SJSA1 (cell line): ENCODE measurements at places on chromosomes 11 and 22.

DNA sequence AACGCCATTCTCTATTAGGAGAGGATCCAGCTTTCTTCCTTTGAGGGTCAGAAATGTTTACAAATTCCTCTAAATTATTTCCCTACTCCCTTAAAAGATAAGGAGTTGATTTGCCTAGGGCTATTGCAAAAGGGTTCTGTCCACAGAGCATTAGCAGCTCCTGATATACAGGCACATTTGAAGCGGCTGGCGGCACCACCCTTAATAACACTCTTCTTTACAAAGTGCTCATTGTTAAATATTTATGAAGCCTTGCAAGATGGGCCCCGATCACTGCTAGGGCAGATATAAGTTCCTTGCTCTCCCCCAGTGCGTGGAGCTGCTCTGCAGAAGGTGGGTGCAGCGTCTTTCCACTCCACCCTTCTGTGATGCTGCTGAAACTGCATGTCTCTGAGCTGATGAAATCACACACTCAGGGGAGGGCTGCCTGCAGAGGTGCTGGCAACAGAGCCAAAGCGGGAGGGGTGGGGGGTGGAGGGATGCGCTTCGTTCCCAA lies 116.7 kb upstream of the NTM start:
- H3K27ac ChIP-seq: no peak overlapping the region
- H3K4me3 ChIP-seq: no peak overlapping the region
- no peaks in the 10 kb centered on the region for H3K36me3 ChIP-seq
- DNase-seq: no peak

- H3K27me3 ChIP-seq: no peaks in the 10 kb centered on the region
- no peaks in the 10 kb centered on the region for H3K36me3 ChIP-seq
- H3K27ac ChIP-seq: no peak overlapping the region
- H3K4me3 ChIP-seq: no peak overlapping the region
- H3K4me1 ChIP-seq: no peaks in the 10 kb centered on the region
- DNase-seq: no peak
Observed at GRCh38 chr11:28849053-28849452, 740.9 kb downstream of the METTL15 start.

GRCh38 chr22:36659762-36660509 lies 43.6 kb downstream of the CACNG2 start:
- peaks cover 26% of the 10 kb centered on the region for H3K27me3 ChIP-seq
- DNase-seq: peak; percentile 98
- H3K4me3 ChIP-seq: peak overlapping the region; percentile 18
- no peaks in the 10 kb centered on the region for H3K36me3 ChIP-seq

DNA sequence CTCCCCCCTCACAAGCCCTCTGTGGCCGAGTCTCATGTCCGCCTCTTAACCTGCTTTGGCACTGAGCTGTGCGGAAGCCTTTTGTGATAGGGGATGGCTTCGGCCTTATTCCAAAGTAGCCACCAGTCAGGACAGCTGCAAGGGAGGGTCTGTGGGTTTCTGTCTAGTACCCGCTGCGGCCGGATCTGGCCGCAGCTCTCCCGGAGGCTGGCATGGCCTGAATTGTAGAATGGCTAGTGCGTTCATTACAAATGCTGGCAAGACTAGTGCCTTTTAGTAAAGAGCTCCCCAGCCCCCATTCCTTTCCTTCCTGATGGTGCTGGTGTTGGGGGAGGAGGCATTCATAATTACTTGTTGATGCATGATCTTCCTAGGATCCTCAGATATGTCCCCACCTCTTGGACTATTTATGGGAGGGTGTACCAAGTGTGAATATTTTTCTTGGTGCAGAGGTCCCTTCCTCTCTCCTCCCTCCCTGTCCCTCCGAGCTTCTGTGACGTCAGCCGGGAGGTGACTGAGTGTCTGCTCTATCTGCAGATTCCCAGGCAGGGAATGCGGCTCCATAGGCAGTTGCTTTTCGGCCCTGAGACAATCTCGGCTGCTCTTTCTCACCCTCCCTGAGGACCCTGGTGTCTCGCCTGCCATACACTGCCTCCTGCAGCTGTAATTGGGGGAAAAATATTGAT lies 108.7 kb upstream of the E2F8 start:
- no peak for DNase-seq
- H3K27me3 ChIP-seq: peaks cover 32% of the 10 kb centered on the region
- H3K27ac ChIP-seq: no peak overlapping the region
- no peak overlapping the region for H3K4me3 ChIP-seq
- H3K36me3 ChIP-seq: no peaks in the 10 kb centered on the region

- H3K4me3 ChIP-seq: no peak overlapping the region
- peak; percentile 25 for DNase-seq
- peaks cover 3% of the 10 kb centered on the region; the same call in 1 of the 2 replicates for H3K27me3 ChIP-seq
- H3K4me1 ChIP-seq: no peaks in the 10 kb centered on the region
- no peak overlapping the region for H3K27ac ChIP-seq
- no peaks in the 10 kb centered on the region for H3K36me3 ChIP-seq
Observed at GRCh38 chr11:32172848-32173834, 82.3 kb downstream of the RCN1 start.

GRCh38 chr22:43171607-43172006 lies 15.3 kb downstream of the TTLL12 start:
- H3K27me3 ChIP-seq: no peaks in the 10 kb centered on the region
- no peak overlapping the region for H3K27ac ChIP-seq
- no peaks in the 10 kb centered on the region for H3K4me1 ChIP-seq
- no peak for DNase-seq

DNA sequence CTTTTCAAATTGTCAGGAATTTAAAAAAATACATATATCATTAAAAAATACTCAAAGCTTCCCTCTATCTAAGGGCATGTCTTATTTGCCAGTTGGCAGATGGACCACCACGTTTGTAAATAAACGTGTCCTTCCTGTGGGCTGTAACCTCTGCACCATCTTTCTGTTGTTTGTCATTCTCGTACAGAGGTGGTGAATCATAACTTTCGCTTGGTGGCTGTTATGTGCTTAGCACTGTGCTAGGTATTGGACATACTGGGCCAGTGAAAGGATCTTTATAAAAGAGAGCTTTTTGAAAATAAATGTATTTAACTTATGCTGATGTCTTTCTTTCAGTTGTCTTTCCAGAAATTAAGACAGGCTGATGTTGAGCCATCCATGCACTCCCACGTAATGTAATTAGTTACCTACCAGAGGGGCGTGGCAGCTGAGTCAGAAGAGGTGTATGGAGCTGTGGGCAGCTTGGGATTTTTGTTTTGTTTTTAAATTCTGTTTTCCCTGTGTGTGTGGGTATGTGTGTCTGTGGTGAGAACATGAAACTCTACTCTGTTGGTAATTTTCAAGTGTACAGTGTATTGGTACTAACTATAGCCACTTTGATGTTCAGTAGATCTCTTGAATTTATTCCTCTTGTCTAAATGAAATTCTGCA lies 62.7 kb downstream of the TECTA start:
- no peaks in the 10 kb centered on the region for H3K4me1 ChIP-seq
- no peak for DNase-seq
- H3K36me3 ChIP-seq: no peaks in the 10 kb centered on the region
- H3K27ac ChIP-seq: no peak overlapping the region
- H3K27me3 ChIP-seq: no peaks in the 10 kb centered on the region

DNA sequence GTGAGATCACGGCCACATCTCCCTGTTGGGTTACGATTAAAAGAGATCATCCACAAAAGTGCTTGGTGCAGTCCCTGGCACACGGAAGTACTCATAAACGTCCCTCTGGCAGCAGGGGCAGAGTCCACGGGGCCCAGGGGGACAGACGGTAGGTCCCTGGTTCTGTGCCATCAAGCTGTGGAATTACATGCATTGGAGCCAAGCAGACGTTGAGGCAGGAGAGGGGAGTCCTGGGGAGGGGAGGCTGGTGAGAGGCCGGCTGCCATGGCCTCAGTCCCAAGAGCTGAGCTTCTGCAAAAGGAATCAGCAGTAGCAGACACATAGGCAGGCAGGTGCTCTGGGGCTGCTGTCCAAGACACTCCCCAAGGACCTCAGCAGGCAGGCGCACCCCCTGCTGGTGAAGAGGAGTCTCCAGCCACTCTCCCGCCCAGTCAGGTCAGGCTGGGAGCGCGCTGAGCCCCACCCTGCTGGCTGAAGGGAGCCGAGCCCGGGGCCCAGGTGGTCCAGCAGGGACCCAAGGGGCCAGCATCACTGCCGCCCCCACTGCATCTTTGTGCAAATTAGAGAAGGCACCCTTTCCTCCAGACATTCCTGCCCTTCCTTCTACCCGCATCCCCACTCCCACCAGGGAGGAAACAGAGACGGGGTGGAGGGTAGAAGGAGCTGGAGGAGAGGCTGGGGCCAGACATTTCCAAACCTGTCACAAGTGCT lies 7.6 kb upstream of the KCTD17 start:
- peaks cover 8% of the 10 kb centered on the region; the same call in 1 of the 2 replicates for H3K27me3 ChIP-seq
- H3K4me1 ChIP-seq: no peaks in the 10 kb centered on the region
- no peak overlapping the region for H3K27ac ChIP-seq

- H3K36me3 ChIP-seq: no peaks in the 10 kb centered on the region
- no peak overlapping the region for H3K27ac ChIP-seq
- H3K4me1 ChIP-seq: no peaks in the 10 kb centered on the region
- no peak for DNase-seq
- no peaks in the 10 kb centered on the region for H3K27me3 ChIP-seq
Observed at GRCh38 chr11:104338186-104338585, 174.2 kb upstream of the PDGFD start.
